ENCODE measurements at places on chromosomes 13 and 19.

- no peak for DNase-seq
Measured at GRCh38 chr13:107643615-107644014, 571.7 kb downstream of the LIG4 start.

- DNase-seq: no peak
Measured at GRCh38 chr19:51142119-51142518, at the start of gene SIGLEC7. Gene SIGLEC7 (plus strand): TSS chr19:51142301. CDS start chr19:51142370, 69 bp downstream.

GRCh38 chr13:41973247-41973741 lies 12.4 kb upstream of the VWA8 start:
- DNase-seq: no peak

GRCh38 chr13:49495783-49496762 lies at the start of gene PHF11:
Gene PHF11 (plus strand): TSS chr13:49495953. CDS start chr13:49496002, 49 bp downstream.
- peak; percentile 86 for DNase-seq

GRCh38 chr13:38826182-38826813 lies 139.4 kb downstream of the FREM2 start:
- no peak for DNase-seq

DNA sequence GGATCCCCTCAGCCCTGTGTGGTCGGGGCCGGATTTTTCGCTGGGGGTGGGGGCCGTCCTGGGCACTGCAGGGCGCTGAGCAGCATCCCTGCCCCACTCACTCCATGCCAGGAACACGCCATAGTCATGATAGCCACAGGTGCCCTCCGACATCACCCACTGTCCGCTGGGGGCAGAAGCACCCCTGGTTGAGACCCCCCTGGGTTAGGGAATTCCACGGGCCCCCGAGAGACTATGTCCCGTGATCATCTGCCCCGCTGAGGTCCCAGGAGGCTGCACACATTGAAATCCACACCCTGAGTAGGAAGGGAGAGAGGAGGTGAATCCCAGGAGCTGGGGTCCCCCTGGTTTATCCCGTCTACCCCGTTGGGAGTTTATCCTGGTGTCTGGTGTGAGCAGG lies 16.2 kb downstream of the NCLN start:
- no peak for DNase-seq

DNA sequence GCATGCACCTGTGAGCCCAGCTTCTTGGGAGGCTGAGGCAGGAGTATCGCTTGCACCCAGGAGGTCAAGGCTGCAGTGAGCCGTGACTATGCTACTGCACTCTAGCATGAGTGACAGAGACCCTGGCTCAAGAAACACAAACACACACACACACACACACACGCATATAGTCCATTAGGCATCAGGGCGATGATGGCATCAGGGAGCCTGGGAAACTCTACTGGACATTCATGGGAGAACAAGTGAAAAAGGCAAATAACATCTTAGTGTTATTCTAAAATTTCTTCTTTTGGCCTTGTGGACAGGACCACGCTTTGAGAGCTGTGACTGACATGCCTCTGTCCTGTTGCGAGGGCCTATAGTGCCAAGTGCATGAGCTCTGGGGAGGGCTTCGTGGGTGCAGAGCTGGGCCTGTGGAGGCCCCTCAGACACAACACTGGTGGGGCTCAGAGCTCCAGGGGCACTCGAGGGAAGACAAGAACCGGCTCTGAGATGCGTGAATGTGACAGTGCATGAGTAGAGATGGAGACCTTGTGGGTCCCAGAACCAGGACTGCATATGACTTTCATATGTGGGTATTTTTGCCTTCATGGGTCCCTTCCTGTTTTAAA lies 8.0 kb upstream of the USF2 start:
- DNase-seq: peak; percentile 26

DNA sequence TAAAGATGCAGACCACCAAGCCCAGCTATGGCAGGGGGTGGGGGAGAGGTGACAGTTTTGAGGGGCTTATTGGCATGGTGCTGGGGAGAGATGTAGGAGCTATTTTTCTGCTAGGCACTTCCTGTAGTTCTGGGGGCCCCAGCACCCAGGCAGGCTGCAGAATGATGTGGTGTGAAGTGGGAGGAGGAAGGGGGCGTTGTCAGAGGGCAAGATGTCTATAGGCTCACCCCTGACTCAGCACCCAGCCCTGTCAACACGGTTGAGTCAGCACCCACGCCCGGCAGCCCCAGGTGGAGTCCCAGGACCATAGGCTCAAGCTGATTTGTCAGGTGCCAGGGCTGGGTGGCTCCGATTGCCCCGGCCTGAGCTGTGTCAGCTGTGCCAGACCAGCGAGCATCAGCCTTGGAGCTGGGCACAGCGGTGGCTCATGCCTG lies 5.8 kb downstream of the KLF2 start:
- DNase-seq: peak; percentile 76

DNA sequence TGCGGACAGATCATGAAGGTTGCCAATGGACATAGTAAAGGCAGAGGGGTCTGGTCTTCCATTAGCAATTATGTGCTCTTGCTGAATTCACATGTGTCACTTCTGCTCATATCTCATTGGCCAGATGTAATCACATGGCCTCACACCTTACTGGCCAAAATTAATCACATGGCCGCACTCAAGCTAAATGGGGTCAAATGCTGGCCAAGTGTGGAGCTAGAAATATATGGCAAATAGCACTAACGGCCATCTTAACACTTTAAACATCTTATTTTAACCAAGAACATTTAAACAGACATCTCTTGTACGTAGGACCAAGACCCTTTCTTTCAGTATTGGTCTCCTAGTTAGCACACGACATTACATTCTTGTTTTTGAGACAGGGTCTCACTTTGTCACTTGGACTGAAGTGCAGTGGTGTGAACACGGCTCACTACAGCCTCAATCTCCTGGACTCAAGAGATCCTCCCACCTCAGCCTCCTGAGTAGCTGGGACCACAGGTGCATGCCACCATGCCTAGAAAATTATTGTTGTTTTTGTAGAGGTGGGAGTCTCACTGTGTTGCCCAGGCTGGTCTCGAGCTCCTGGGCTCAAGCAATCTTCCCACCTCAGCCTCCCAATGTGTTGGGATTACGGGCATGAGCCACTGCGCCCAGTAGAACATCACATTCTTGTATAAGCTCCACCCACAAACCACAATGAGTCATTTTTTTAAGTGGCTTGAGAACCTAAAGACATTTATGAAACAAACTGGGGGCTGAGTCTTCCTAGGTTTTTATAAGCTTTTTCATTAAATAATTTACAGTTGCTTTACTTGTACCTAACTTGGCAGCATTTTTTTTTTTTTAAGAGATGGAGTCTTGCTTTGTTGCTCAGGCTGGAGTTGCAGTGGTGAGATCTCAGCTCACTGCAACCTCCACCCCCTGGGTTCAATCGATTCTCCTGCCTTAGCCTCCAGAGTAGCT lies 2.9 kb upstream of the PTOV1 start:
- no peak for DNase-seq

DNA sequence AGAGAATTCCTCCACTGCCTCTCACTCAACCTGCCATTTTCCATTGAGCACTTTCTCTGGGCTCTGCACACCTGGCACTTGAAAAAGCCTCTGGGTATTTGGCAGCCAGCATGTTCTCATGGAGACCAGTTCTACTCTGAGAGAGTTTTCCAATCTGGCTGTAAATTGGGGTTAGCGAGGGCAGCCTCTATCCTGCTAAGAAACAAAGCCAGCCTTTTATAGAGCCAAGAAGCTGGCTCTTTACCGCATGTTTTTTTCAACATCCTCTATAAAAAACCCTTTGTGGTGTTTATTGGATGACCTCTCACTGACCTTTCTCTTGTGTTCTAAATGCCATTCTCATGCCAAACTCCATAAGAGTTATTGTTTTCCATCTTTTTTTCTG lies 52.6 kb upstream of the RCBTB2 start:
- no peak for DNase-seq

DNA sequence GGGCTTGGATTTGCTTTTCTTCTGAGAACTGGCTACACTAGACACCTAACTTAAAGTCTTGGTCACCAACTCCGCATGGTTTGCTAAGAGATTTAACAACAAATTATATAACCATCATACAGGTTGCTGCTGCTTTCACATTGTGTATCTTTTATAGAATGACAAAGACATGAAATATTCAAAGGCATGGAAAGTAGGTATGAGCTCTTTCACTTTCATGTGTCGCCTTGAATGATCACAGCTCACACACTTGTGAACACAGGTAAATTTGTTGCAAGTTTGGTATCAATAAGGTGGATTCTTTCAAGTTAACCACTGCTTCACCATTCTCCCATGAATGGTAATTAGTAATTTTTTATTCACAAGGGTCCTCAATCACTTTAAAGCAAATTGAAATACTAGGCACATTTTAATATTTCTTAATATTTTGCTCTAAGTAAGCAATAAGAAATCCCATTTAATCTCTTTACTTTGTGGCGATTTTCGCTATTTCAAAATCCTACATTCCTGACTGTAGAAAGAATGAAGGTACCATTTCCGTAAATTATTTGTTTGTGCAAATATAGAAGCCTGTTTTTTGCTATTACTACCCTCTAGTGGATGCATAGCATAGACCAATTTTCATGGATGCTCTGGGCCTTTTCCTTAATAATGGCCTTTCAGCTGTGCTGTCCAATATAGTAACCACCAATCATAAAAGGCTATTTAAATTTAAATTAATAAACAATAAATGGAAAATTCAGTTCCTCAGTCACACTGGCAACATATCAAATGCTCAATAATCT lies 45.5 kb upstream of the FREM2 start:
- DNase-seq: no peak

GRCh38 chr13:59962343-59962742 lies 201.4 kb downstream of the DIAPH3 start:
- DNase-seq: no peak

GRCh38 chr13:94464771-94465170 lies 14.7 kb downstream of the DCT start:
- no peak for DNase-seq

GRCh38 chr13:26377038-26377437 lies 123.1 kb downstream of the CDK8 start:
- no peak for DNase-seq

DNA sequence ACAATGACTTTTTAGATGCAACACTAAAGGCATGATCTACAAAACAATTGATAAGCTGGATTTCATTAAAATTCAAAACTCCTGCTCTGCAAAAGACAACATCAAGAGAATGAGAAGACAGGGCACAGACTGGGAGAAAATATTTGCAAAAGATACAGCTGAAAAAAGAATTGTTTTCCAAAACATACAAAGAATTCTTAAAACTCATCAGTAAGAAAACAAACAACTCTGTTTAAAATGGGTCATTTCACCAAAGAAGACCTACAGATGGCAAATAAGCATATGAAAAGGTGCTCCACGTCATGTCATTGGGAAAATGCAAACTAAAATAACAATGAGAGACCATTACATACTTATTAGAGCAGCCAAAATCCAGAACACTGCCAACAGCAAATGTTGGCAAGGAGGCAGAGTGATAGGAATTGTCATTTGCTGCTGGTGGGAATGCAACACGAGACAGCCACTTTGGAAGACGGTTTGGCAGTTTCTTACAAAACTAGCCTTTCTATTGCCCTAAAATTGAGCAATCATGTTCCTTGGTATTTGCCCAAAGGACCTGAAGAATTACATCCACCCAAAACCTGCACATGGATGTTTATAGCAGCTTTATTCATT lies 39.2 kb downstream of the FLT1 start:
- no peak for DNase-seq

GRCh38 chr19:58555920-58556621 lies 1.2 kb upstream of the CHMP2A start:
- DNase-seq: peak; percentile 38

DNA sequence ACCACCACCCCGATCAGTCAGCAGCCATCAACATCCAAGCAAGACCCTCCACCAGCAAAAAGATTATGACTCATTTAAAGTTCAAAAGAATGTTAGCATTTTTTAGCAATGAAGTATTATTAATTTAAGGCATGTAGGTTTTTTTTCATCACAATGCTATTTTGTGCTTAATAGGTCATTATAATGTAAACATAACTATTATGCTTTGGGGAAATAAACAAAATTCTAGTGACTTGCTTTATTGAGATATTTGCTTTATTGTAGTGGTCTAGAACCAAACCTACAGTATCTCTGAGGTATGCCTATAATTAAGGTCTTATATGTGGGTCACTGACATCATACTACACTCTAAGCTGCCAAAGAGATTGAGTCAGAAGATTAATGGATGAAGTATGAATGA lies 20.0 kb downstream of the KLF12 start:
- DNase-seq: no peak

- no peak for DNase-seq
Measured at GRCh38 chr13:94195715-94196114, 283.8 kb downstream of the DCT start.

GRCh38 chr19:39951686-39952085 lies 17.3 kb upstream of the FCGBP start:
- DNase-seq: no peak

Data from right forelimb (tissue), 1 donor.